ENCODE measurements at places on chromosomes 16 and 17.

GRCh38 chr16:87067836-87068761 lies 249.1 kb downstream of the C16orf95 start:
- no peak for DNase-seq

GRCh38 chr17:34542700-34543336 lies 36.6 kb upstream of the TMEM132E start:
- DNase-seq = peak; percentile 28

GRCh38 chr17:62826956-62827355 lies 18.8 kb upstream of the MARCHF10 start:
- DNase-seq = no peak

- peak; percentile 68 for DNase-seq
These were observed 13.3 kb upstream of the CD300LD start for GRCh38 chr17:74605361-74605760.
